ENCODE measurements at places on chromosomes 6 and 20. TPM values are rescaled to one million over a fixed set of nuclear protein-coding genes. Genes with fewer than 3 reads are reported as not detected.

GRCh38 chr6:32047084-32047478 is 8.9 kb downstream of the CYP21A2 start:
- DNase-seq: no peak

DNA sequence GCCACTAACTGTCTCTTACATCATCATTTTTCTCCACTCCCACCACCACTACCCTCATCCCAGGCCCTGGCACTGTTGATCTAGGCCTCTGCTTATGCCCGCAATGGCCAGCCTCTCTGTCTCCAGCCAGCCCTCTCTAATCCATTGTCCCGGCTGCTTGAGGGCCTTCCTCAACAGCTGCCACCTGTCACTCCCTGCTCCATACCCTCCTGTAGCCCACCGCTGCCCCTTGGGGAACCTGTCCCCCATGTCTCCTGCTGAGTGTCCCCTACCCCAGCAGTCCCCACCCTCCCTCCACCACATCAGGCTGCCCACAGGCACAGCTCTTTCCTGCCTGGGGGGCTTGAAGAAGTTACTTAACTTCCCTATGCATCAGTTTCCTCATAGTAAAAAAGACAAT is 13.4 kb downstream of the TEAD3 start:
- no peak for DNase-seq

DNA sequence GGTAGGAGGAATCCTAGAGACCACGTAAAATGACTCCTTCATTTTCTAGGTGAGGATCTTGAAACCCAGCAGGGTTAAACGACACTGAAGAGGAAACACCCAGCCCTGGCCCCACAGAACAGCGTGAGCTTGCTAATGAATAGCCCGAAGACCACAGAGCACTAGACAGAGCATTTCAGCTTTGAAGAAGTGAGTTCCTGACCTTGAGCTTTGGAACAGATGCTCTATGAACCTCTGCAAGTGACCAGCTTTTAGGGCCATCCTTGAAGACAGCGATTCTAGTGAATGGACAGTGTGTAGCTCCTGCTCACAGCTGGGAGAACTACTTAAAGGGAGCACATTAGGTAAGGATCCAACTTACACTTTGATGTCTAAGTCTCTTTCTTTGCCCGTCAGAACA is 74.0 kb upstream of the FRMD1 start:
- DNase-seq: no peak

GRCh38 chr20:52779125-52779524 is 193.0 kb upstream of the TSHZ2 start:
- no peak for DNase-seq

GRCh38 chr6:29656157-29656556 is 735 bp upstream of the MOG start:
- no peak for DNase-seq

DNA sequence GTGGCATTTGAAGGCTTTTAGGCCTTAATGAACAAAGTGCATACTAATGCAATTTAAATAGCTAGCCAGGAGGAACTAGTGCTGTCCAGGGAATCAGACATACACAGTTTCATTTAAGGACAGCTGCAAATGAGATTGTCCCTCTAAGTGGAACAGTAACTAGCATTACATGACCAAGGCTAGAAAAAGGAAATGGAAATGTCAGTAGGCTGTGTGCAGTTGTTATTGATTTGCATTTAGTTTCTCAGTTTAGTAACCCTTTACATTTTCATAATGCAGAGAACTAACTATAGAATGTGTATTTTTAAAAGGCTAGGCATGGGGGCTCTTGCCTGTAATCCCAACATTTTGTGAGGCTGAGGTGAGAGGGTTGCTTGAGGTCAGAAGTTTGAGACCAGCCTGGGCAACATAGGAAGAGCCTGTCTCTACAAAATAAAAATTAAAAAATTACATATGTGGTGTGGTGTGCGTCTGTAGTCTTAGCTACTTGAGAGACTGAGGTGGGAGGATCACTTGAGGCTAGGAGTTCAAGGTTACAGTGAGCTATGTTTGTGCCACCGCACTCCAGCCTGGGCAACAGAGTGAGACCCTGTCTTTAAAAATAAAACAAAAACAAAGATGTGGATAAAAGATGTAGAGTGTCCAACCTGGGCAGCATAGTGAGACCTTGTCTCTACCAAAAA is 468.0 kb downstream of the UTRN start:
- DNase-seq: no peak

GRCh38 chr6:128600397-128600951 is 80.1 kb upstream of the PTPRK start:
- DNase-seq: no peak

GRCh38 chr20:8946036-8946940 is 122.6 kb upstream of the PLCB4 start:
- no peak for DNase-seq

DNA sequence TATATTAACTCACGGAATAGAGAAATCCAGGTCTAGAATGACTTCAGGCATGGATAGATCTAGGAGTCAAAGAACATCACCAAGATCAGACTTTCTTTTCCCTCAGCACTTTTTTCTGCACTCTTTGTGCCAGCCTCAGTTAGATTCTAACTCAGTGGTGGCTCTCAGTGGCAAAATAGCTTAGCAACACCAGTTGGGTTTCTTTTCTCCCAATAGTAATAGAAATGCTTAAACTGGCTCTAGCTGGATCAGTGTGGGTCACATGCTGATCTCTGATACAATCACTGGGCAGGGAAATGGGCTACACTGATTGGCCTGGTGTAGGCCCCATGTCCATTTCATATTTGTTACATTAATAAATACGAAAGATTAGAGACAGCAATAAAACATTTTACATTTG is 44.2 kb upstream of the ARFGEF2 start:
- no peak for DNase-seq

DNA sequence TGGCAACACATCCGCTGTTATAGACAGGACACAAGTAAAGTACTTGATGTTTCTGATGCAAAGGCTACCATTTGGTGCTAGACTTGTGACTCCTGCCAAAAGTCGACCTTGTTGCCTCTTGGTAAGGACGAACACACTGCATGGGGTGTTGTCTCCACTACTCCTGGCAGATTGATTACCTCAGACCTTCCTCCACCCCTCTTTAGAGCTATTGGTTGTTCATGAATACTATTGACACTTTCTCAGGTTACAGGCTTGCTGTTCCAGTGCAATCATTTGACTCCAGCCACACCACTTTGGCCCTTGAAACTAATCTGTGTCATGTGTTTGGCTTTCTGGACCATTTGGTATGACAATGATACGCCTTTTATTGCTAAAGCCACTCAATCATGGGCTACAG is 62.3 kb downstream of the TRMT11 start:
- no peak for DNase-seq

- DNase-seq: no peak
Observed at GRCh38 chr6:36128793-36129192, 1.5 kb upstream of the MAPK13 start.

DNA sequence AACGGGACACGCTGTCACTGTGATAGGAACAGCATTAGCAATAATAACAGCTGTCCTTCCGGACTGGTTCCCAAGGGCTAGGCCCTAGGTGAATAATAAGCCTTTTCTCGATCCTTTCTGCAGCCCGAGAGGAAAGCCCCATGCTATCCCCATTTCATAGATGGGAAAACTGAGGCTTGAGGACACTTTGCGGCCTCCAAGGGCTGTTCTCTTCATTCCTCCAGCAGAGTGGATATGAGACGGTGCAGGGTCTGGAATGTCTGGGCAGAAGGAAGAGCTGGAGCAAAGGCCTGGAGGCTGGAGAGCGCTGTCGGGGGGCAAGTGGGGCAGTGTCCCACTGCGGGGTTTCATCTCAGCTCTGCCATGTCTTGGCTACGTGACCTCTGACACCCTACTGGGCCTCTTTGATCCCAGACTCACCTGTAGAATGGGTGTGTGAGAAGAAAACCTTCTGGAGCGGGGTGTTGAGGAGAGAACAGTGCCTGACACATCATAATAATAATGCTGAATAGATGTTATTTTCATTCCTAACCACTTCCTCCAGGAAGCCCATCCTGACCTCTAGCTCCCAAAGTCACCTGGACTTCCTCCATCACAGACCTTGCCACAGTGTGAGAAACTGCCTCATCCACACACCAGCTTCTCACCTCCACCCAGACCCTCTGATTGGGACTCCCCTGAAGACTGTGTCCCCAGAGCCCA is 74.8 kb downstream of the CEBPB start:
- DNase-seq: no peak

DNA sequence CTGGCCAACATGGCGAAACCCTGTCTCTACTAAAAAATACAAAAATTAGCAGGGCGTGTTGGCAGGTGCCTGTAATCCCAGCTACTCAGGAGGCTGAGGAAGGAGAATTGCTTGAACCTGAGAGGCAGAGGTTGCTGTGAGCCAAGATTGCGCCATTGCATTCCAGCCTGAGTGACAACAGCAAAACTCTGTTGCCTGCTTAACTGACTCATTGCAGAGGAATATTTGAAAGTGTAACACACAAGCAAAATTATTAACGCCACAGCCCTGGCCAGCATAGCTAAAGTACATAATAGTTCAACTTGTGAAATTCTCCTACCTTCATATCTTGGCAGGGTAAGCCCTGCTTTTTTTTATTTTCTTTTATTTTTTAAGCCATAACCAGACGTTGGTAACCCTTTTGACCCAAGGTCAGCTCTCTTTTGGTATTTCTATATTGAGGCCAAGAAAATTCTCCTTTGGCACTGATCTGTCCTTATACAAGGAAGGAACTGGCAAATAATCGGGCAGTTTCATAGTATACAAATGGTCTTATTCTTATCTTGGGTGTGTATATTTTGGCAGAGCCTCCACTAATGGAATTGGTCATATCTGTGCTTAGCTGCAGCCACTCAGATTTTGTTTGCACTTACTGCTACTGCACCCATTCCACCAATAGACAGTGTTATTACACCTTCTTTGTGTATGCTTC is 4.0 kb upstream of the ADGRF5 start:
- DNase-seq: no peak

DNA sequence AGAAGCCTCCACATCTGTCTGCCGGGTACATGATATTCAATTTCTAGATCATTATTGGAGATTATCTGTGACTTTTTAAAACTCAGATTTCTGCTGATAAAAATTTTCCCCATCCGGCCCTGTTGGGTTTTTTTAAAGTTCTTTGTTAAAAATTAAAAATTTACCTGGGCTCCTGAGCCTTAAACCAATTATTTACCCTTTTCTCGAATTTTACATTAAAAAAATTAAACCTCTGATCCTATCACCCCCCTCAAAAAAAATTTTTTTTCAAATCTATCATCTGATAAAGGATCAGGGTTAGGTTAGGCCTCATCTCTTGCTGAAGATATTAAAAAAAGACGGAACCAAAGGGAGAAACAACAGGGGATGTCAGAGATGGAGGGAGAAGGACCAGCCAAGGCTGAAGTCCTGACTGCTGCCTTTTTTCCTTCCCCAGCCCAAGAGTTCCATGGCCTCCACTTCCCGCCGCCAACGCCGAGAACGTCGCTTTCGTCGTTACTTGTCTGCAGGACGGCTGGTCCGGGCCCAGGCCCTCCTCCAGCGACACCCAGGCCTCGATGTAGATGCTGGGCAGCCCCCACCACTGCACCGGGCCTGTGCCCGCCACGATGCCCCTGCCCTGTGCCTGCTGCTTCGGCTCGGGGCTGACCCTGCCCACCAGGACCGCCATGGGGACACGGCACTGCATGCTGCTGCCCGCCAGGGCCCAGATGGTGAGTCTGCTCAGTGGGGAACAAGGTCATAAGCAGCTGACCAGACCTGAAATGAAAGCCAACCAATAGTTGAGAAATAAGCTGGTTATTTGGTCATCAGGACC is 527 bp downstream of the NFKBIL1 start:
- DNase-seq: no peak

GRCh38 chr6:158771399-158772152 is 47.6 kb downstream of the EZR start:
- DNase-seq: no peak

C2 gene
- total RNA-seq: 1.2 TPM

C6orf89 gene
- 29.0 TPM for total RNA-seq

F13A1 gene
- 0.39 TPM for total RNA-seq

TMEM170B gene
- total RNA-seq: 19.3 TPM

ATP5F1E gene
- 66.0 TPM for total RNA-seq

METTL24 gene
- 3.6 TPM for total RNA-seq

WFDC5 gene
- not detected for total RNA-seq

SLA2 gene
- 0.16 TPM for total RNA-seq

MOG gene
- total RNA-seq: not detected

POLR1H gene
- 43.3 TPM for total RNA-seq

TAGAP gene
- not detected for total RNA-seq

HRH3 gene
- 0.86 TPM for total RNA-seq

TRIM38 gene
- 0.77 TPM for total RNA-seq

AVP gene
- not detected for total RNA-seq

MUC22 gene
- total RNA-seq: not detected

ZCCHC3 gene
- total RNA-seq: 58.9 TPM

CFAP61 gene
- total RNA-seq: 1.7 TPM

OR2J3 gene
- not detected for total RNA-seq

PRR18 gene
- total RNA-seq: 0.16 TPM

EPPIN gene
- not detected for total RNA-seq

DDX43 gene
- total RNA-seq: not detected
